ENCODE measurements at places on chromosomes 16 and 17.

GRCh38 chr16:88465387-88465983, 12.4 kb downstream of the ZFPM1 start:
- no peak for DNase-seq

GRCh38 chr17:1179818-1180742, at the start of gene ABR:
Gene ABR, minus strand, starts transcription at chr17:1179981. Its CDS starts 254 bp downstream, at chr17:1179727.
- peak; percentile 87 for DNase-seq

- no peak for DNase-seq
These were observed 251.6 kb downstream of the SNX29 start for GRCh38 chr16:12228079-12228601.

DNA sequence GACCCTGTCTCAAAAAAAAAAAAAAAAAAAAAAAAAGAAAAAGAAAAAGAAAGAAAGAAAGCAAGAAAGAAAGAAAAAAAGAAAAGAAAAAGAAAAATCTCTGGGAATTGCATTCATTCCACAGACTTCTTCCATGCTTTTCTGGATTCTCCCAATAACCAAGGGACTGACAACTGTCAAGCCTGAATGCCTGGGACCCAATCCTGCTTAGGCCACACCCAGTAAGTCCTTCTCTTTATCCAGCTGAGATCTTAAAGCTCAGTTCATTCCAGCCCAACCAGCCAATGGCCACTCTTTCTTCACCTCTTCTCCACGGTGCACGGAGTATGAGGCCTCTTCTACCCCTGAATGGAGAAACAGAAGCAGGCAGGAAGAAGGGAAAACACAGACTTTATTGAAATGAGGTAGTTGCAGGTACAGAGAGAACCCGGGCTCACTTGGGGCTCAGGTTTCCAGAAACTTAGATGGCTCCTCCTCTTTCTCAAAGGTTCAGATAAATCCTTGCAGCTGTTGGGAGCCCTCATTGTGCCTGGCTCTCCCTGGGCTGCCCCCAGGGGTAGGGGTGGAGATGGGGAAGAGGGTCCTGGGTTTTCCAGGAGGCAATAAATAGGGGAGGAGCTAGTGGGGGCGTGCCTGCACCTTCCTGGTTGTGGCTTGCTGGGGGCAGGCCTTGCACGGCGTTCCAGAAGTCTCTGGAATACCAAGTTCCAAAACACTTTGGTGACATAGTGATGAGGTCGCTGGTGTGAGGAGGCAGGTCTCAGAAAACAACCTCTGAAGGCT, 2.5 kb downstream of the HOXB1 start:
- peak; percentile 43 for DNase-seq

DNA sequence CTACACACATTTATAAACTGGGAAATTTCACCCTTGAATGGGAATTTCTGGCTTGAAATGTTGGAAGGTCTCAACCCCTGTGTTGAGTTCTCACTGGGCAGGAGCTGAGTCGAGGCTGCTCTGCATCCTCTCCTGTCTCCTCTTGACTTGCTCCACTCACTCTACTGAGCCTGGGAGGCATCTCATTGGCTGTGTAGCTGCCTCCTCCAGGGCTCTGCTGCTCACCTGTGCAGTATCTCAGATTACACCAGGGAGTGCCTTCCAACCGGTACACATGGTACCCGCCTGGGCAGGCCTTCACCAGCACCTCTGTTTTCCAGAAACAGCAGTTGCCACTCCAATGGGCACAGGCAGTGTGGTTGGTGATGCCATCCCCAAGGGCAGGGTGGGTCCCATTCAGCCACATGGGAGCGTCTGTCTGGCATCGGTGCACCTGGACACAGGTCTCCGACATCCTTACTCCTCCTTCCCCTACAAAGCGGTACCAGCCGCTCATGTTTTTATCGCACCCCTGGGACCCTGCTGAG, 3.7 kb downstream of the GP2 start:
- DNase-seq: no peak

- peak; percentile 61 for DNase-seq
These were observed 14.4 kb upstream of the GPRC5B start for GRCh38 chr16:19898924-19899604.

DNA sequence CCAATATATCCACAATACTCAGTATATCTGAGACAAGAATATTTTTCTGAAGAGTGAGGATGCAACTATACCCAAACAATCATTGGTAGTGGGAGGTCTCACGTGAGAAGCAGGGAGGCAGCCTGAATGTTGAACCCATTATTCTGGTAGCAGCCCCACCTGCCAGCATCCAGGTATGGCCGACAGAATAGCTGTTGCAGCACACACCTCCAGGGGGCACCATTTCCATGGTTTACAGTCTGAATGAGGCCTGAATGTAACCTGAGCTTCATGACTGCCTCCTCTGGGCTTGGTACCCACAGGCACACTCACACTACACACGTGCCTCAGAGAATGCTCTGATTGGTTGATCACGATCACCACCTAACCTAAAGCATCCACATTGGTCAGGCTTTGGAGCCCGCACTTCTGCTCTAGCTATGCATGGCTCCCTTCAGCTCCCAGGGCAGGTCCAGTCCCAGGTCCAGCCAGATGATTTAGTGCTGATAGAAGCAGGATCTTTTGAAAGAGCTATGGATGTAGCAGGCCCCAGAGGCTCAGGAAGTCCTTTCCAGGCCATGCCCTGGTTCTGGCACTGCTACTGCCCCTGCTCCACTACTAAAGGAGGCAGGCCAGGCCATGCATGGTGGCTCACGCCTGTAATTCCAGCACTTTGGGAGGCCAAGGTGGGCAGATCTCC, 11.0 kb upstream of the CBFB start:
- DNase-seq: peak; percentile 89

DNA sequence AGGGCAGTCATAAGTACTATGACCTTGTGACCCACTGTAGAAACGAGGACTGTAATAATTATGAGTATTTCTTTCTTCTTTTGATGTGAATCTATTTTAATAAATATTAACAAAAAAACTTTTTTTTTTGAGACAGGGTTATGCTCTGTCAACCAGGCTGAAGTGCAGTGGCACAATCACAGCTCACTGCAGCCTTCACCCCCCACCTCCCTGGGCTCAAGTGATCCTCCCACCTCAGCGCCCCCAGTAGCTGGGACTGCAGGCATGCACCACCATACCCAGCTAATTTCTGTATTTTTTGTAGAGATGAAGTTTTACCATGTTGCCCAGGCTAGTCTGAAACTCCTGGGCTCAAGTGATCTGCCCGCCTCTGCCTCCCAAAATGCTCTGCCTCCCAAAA, 32.6 kb downstream of the SCPEP1 start:
- no peak for DNase-seq

GRCh38 chr17:9285602-9286427, 264.5 kb downstream of the NTN1 start:
- DNase-seq: no peak

- no peak for DNase-seq
These were observed 90.0 kb downstream of the CFDP1 start for GRCh38 chr16:75343286-75343685.

GRCh38 chr17:57337390-57337789, 81.1 kb downstream of the MSI2 start:
- no peak for DNase-seq

GRCh38 chr17:8151641-8152111, 528 bp downstream of the PER1 start:
- DNase-seq: no peak

DNA sequence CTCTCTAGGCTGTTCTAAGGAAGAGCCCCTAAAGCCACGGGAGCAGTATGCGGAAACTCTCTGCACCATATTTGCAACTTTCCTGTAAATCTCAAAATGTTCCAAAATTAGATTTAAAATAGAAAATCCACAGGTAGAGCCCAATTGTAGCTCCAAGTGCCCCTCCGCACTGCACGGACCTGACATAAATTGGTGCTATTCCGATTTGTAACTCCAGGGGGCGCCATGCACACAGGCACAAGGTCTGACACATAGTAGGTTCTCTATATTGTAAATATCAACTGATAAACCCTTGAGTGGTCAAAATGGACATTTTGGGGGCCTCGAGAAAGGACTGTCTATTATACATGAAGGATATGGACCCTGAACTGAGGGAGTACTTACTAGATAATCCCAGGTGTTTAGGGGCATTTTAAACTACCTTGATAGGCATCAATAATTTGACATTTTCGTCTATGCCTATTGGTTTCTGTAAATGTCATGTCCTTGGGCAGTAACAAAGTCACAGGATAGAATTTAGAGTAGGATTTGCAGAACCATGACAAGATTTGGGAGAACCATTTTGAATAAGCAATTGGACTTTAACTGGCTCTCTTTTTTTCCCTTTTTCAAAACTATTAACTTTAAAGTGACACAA, 36.6 kb upstream of the TMEM132E start:
- DNase-seq: peak; percentile 42

GRCh38 chr16:58734459-58734787, 307 bp upstream of the GOT2 start:
- DNase-seq: no peak

- no peak for DNase-seq
These were observed 1.5 kb downstream of the TRIM25 start for GRCh38 chr17:56912105-56912999.

GRCh38 chr17:50550661-50551432, 3.9 kb downstream of the SPATA20 start:
- DNase-seq: no peak

- no peak for DNase-seq
These were observed 6.1 kb downstream of the NOD2 start for GRCh38 chr16:50699326-50700159.

DNA sequence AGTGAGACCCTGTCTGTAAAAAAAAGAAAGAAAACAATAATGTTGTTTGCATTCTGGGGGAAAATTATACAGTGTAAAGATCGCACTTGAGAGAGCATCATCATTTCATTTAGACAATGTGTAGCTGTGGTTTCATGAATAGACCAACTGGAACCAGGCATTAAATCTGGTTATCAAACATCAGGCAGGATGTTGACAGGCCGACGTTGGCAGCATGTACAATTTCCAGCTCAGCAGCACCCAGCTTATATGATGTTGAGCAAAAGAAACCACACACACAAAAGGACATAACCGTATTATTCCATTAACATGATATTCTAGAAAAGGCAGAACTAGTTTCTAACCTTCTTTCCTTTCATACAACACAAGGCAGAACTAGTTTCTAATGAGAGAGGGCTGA, 5.8 kb downstream of the MARVELD3 start:
- no peak for DNase-seq

- no peak for DNase-seq
These were observed 9.4 kb downstream of the TOX3 start for GRCh38 chr16:52537516-52537915.

DNA sequence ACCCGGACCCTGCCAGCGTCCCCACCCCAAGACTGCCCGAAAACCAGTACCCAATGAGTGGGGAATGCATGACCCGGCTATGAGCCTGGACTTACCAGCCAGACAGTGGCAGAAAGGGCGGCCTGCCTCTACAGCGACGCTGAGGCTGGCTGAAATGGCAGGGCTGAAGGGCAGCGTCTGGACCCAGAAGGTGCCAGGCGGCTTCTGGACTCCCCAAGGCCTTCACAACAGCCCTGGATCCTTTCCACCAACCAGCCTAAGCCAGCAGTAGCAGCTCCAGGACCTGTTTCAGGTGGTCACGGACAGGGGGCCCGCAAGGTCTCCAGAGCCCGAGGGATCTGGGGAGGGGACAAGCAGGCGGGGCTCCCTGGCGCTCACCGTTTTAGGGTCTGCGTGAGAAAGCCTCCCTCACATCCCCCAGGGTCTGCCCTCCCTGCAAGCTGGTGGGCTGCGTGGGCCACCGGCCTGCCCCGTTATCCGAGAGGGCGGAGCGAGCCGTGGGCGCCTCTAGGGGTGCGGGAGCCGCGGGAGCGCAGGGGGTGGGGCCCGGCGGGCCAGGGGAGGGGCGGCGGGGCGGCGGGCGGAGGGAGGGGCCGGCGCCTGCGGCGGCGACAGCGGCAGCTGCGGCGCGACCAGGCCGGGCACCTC, at the start of gene RIPOR1:
RIPOR1 (plus strand) TSS at position 608 of the 648 bp plus-strand sequence. CDS start 9,618 bp downstream, outside the sequence.
- peak; percentile 89 for DNase-seq

GRCh38 chr17:50863221-50863843, 2.8 kb downstream of the TOB1 start:
- DNase-seq: no peak

DNA sequence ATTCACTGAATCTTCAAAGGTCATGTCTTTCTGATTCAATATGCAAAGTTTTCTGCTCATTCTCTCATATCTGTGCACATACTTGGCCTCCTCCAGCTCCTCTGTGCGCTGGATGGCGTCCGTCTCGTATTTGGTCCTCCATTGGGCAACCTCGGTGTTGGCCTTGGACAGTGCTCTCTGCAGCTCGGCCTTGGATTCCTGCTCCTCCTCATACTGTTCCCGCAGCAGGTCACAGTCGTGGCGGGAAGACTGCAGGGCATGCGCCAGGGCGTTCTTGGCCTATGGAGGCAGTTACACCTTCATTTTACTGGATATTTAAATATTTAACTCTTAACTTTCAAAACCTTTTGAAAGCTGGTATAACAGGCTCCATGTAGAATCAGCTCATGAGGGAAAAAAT, 8.2 kb upstream of the MYH1 start:
- no peak for DNase-seq

DNA sequence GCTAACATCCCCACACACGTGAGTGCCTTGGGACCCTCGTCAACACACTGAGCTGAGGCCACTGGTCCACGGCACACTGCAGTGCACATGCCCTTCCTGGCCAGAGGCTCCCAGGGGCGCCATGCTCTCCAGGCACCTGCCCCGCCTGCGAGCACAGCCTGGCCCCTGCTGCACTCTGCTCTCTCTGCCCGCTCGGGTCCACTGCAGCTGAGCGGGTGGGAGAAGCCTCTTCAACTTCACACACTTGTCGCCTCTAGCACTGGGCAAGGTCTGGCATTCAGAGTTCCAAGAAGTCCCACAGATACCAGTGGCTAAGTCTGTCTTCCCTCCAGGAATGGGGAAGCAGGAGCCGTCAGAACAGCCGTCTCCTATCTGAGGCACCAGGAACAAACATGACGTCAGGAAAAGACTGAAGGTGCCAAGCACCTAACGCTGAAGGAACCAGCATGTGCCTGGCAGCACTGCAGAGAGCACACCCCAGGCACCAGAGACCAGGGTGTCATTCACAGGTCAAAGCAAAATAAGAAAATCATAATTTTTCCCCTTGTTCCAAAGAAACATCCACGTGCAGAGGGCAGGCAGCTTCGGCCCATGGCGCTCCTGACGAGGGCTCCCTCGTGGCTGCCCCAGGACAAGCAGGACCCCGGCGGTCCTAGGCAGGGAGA, 82.9 kb downstream of the ZNF778 start:
- DNase-seq: no peak

- no peak for DNase-seq
These were observed 44.2 kb downstream of the LYRM9 start for GRCh38 chr17:27848931-27849330.

All from GM20000 (cell line).